ENCODE measurements at places on chromosomes 7 and 10.

DNA sequence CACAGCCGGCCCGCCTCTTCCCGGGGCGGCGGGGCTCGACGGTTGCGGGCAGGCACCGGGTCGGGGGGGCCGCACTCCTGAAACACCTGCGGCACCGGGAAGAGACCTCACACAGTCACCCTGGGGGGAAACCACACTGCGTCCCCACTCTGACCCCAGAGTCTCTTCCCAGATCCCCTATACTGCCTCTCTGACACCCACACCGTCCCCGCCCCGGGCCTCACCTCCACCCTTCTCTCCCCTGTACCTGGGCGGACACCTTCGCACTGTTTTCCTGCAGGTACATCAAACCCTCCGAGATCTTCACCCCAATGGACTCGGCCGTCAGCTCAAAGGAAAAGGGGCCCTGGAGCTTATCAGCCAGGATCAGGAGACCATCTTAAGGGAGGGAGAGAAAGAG is 3.4 kb upstream of the GAL3ST4 start:
- no peak for DNase-seq

DNA sequence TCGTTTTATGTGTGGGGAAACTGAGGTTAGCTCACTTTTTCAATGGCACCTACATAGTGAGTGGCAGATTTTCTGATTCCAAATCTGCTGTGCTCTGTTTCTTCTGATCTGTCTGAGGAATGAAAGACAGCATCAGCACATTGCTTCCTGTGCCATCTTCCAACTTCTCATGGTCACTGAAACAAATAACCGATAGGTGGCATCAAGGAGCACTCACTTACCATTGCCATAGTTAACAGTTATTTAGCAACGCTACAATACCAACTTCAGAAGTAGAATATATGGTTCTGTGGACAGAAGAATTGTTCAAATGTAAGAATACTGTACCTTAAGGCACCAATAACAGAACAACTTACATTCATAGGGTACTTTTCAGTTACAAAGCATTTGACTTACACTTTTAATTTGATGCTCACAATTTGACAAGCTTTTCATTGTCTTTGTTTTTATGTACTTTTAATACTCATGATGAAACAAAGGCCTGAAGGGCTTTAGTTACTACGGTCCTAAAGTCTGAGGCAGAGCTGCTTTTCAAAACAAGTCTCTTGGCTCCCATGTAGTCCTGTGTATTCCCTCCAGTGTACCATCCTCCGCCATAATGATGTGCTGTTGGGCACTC is 228.9 kb upstream of the TCF7L2 start:
- DNase-seq: no peak

- no peak for DNase-seq
Measured at GRCh38 chr7:77388055-77388641, 28.0 kb downstream of the GSAP start.

- no peak for DNase-seq
Measured at GRCh38 chr10:31204090-31204489, 114.9 kb upstream of the ZEB1 start.

GRCh38 chr7:29309041-29309854 is 114.7 kb downstream of the CHN2 start:
- no peak for DNase-seq

DNA sequence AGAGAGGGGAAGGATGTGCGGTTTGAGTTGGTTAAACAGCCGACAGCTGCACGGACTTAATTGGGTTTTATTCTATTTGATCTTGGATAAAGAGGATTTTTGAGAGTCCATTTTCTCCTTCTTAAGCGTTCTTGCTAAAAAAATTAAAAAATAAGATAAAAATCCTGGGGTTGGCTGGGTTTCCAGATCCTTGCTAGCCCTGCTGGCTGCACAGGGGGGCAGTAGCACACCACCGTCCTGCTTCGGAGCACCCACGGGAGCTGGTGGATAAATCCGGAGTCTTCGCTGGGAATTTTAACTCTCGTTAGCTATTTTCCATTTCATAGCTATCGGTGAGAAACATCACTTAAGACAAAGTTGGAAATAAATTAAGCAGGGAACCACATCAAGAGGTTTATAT is 792.0 kb downstream of the TYW1 start:
- DNase-seq: no peak

- DNase-seq: no peak
Measured at GRCh38 chr7:139851770-139852481, 22.9 kb downstream of the TBXAS1 start.

DNA sequence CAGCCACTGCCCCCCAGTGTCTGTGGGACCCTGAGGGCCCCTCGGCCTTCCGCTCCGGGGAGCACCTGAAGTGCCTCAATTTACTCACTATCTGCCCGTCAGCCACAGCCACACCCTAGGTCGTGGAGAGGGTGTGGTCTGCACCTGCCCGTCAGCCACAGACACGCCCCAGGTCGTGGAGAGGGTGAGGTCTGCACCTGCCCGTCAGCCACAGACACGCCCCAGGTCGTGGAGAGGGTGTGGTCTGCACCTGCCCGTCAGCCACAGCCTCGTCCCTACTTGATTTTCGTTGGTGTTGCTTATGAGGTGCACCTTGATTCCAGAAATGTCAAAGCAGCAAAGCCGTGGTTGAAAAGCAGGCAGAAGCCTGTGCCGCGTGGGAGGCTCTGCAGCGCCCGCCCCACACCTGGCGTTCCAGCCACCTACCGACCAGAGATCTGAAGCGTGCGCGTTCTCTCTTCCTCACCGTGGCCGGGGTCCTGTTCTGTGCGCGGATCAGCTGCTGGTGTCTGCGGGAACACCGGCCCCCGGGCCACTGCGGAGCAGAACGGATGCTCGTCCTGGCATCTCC is 101.6 kb downstream of the DYNC2I1 start:
- DNase-seq: no peak

- no peak for DNase-seq
Measured at GRCh38 chr10:44198780-44199097, 186.2 kb downstream of the CXCL12 start.

DNA sequence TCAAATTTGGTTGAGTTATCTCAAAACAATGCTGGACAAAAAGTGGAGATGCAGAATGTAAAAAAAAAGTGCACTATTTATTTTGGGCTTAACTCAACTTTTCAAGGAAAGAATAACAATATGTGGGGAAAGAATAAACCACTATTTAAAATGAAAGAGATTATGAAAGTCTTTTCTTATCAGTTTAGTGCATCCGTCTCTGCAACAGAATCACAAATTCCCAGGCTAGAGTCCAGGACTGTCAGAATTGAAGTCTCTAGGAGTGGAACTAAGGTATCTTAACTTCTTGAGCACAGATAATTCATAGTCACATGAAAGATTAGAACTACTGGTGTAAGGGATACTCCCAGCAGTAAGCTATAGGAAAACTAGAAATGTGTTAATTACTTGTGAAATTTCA is 1200.3 kb upstream of the LRRN3 start:
- DNase-seq: no peak

DNA sequence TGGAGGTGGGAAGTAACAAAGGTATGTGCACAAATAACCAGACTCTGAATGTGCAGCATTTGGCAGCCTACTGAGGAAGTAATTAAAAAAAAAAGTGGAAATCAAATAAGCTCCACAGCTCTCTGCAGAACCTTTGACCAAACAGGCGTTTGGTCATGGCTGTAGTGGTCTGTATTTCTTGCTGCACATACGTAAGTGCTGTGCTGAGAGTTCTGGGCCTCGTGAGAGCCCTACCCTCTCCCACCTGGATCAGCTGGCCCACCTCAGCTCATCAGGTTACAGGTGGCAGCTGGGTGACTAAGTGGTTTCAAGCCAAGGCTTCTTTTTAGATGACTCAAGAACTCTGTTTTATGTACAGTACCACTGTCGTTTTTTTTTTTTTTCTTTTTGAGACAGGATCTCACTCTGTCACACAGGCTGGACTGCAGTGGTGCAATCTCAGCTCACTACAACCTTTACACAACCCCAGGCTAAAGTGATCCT is 178.2 kb upstream of the KLF6 start:
- no peak for DNase-seq

DNA sequence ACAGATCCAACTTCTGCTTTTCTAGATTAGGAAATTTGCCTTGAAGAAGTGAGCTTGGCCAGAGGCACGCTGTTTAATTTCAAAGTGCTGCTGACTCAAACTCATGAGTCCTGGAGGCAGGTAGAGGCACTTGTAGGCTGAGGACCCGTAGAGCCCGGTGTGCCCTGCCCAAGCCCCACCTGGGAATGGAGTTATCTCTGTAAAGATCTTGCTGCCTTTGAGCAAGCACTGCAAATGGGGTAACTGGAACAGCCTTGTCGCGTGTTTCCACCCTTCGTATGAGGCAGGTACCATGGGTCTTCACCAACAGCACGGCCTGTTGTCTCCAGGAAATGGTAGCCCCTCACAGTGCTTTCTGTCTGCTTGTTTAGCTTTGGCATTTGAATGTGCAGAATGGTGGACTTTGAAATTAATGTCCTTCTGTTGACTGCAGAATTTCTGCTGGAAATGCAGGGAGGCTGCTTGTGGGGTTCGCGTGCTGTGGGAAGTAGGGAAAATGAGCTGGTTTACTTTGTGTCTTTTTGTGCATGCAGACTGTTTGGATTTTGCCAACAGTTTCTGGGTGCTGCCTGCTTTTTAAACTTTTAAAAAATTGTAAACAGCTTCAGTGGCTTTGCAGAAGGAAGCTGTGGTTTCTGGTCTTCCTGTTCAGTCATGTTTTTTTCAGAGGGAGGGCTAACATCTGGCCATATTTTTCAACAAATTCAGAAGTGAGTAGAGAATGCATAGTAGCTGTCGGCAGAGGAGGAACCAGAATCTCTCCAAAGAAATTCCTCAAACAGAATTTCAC is 27.2 kb downstream of the CCM2 start:
- DNase-seq: no peak

- DNase-seq: no peak
Measured at GRCh38 chr7:139534096-139534495, 10.6 kb downstream of the CLEC2L start.

- DNase-seq: no peak
Measured at GRCh38 chr10:74927701-74928100, 101.3 kb downstream of the KAT6B start.

DNA sequence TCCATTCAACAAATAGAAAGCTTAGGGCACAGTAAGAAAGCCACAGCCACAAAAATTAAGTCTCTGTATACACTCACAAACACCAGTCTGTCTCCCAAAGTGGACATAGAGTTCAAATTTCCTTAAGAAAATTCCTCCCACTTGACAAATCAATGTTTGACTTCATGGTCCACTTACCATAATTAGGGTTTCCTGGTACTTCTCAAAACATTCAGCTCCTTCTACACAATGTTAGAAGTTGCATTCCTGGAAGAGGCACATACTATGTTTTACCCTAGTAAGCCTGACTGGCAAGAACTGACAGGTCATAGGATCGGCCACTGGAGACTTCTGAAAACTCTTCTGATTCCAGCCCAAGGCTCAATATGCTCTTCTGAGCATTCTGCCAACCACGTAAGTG is 70.5 kb downstream of the CPXM2 start:
- DNase-seq: no peak

- no peak for DNase-seq
Measured at GRCh38 chr7:35313575-35313974, 59.7 kb upstream of the TBX20 start.

- DNase-seq: no peak
Measured at GRCh38 chr7:150361402-150361801, 7.2 kb upstream of the REPIN1 start.

DNA sequence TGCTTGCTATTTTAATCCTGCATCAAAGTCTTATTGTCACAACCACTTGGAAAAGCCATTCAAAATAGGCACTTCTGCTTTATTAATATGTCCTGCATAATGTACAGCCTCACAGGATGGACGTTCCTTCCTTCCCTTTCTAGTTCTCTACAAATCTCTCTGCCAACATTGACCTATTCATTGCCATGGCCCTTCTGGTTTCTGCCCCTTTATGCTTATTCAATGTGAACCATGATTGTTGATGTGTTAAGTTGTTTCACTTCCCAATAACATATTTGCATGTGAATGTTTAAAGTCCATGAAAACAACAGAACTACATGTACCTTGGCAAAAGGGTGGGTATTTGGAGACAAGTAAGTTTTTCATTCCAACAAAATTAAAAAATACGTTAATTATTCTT is 45.7 kb downstream of the COL28A1 start:
- no peak for DNase-seq

DNA sequence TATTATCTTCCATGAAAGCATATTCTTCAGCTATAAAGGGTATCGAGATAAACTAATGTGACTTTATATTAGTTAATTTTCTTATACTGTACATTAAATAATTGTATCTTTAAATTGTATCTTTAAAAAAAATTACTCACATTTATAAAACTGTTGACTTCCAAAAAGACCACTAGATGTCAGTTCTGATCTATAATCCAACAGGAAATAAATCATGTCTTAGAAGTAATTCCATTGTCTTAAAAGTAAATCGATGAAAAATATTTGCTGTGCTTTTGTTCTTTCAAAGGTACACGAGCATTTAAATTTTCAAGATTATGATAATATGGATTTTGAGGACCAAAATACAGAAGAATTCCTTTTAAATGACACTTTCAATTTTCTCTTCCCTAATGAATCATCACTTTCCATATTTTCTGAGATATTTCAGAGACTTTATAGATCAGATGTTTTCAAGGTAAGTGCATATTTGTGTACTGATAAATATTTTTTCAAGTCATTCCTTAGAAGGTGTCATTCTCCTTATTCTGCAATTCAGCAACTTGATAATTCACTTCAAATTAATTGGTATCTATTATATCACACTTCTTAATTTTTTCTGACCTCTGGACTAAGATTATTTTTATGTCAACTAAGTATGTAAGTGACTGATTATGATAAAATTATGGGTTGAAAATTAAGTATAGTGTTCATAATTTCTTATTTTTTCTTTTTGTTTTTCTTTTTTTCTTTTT is 138.5 kb downstream of the CPED1 start:
- no peak for DNase-seq

DNA sequence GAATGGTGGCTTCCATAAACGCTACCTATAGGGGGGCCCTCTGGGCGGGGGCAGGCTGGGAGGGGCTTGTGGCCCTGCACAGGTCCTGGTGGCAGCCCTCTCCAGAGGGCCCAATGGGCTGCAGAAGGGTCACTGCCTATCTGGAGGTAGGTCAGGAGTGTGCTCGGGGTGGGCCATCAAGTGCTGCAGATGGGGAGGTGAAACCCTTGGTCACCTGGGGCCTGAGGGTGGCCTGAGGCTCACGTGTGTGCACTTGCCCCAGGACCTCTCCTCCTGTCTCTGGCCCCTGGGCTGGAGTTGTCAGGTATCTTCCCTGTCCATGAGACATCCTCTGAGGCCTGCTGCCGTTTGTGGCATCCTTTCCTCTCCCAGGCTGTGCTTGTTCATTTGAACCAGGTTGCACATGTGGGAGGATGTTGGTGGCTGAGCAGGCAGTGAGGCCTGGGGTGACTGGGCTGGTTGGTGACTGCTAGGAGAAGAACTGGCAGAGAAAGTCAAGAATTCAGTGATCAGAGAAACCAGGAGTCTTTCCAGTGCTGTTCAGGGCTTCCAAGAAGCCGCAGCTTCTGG is 21.1 kb upstream of the SH2D4B start:
- DNase-seq: no peak
